ENCODE measurements at places on chromosomes 6 and 20.

DNA sequence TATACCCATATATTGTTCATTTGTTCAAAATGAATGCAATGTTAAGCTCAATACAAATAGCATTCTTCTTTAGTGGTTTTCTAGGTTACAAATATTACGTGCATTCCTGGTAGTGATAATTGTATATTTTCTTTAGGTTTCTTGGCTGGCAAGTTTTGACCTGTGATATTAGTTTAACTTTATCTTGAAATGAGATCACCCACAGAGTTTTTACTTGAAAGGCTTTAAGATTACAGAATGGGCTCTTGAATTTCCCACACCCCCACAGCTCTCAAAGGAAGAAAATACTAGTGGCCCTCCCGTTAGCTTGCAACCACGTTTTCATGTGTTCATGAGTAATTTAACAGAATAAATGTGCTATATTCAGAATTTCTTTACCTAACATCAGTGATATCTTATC, 1315.5 kb upstream of the GJE1 start:
- DNase-seq: no peak

GRCh38 chr6:39292637-39293036, 21.6 kb downstream of the KCNK17 start:
- DNase-seq: no peak

GRCh38 chr6:41656002-41656691, 17.9 kb downstream of the MDFI start:
- no peak for DNase-seq

DNA sequence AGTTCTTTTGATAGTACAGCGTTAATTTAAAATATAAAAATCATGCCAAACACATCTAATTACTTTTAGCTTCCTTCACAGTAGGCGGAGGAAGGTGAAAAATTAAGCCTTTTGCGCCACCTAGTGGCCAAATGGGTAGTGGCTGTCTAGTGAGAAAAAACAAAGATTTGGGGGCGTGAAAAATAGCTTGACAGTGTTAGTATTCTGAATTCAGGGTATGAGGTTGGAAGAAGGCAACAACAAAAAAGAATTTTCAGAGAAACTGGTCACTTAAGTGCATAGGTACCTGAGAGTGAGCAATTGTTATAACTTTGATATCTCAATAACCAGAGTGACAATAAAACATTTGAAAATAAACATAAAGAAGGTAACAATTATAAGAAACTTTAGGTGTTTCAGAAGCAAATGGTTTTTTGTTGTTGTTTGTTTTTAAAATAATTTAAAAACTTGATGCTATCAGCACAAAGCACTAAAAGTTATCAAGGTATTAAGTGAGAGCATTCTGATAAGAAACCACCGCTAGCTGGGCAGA, 14.3 kb downstream of the PSMB9 start:
- DNase-seq: no peak

DNA sequence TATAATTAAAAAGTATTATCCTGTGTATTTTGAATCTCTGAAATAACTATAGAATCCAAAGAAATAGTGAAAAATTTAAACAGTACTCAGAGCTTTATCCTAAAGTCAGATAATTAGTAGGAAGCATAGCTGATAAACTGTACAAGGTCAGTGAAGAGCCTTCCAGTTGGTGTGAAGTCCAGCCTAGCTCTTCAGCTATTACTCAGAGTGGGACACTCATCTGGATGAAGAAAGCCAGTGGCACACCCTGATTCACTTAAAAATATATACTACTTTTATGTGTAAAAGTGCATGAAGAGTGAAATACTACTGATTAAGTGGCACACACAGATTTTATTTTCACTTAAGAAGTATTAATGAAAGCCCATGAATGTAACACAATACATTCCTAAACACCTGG, 3.1 kb downstream of the IFNGR1 start:
- DNase-seq: no peak

DNA sequence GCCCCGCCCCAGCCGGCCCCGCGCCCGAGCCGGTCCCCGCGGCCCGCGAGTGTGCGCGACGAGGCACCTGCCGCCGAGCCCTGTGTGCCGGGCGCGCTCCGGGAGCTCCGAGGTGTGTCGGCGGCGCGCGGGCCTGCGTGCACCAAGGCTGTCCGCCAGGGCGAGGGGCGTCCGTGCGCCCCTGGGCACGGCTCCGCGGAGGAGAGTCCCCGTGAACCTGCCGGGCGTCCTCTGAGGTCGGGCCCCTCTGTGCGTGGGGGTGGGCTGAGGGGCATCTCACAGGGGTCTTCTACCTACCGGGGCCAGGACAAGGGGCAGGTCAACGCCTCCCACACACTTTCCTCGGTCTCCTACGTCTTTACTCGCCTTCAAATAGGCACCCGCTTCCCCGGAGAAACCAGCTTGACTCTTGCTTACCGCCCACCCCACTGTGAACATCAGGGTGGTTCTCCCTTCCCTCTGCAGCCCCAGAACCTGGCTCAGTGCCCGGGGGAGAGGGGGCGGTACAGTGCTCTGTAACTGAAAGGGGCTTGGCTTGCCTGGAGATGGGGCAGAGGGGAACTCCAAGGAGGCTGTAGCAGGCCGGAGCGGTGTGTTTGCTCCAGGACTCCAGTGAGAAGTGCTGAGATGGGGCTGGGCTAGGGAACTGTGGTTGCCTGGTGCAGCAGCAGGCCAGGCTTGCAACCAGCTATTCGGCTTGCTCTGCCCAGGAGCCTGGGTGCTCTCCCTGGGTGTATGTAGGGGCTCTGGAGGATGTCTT, at the start of gene SAMD10:
Gene SAMD10, minus strand, starts transcription at position 86 of the 760 bp plus-strand sequence. CDS start 175 bp downstream, outside the sequence.
- DNase-seq: peak; percentile 82

DNA sequence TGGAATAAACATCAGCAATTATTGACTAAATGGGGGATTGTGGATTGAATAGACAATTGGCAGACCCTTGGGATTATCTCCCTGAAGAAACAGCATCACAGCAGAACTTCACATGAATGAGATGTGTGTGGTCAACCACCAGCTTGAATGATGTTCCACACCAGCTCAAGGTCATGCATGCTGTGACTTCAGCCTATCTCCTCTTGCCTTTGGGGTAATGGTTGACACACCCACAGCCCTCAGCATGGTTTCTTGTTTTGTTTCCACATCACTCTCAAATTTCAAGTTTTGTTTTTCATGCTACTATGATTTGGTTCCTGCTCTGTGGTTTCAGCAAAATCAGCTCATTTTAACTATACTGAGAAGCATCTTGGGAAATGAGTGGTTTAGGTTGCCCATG, 94.3 kb downstream of the PAK5 start:
- DNase-seq: no peak

- DNase-seq: no peak
Measured at GRCh38 chr20:53925651-53926401, 144.6 kb downstream of the BCAS1 start.

DNA sequence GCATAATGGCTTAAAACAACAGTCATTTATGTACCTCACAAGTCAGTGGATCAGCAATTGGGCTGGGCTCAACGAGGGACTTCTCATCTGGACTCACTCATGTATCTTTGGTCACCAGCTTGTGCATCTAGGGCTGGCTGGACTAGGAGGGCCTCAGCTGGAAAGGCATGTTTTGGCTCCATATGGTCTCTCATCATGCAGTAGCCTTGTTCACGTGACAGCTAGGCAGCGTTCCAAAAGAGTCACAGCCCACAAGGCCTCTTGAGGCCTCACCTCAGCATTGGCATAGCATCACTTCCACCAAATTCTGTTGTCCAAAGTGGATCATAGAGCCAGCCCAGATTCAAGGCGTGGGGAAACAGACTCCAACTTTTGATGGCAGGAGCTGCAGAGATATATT, 110.1 kb downstream of the MAFB start:
- no peak for DNase-seq

DNA sequence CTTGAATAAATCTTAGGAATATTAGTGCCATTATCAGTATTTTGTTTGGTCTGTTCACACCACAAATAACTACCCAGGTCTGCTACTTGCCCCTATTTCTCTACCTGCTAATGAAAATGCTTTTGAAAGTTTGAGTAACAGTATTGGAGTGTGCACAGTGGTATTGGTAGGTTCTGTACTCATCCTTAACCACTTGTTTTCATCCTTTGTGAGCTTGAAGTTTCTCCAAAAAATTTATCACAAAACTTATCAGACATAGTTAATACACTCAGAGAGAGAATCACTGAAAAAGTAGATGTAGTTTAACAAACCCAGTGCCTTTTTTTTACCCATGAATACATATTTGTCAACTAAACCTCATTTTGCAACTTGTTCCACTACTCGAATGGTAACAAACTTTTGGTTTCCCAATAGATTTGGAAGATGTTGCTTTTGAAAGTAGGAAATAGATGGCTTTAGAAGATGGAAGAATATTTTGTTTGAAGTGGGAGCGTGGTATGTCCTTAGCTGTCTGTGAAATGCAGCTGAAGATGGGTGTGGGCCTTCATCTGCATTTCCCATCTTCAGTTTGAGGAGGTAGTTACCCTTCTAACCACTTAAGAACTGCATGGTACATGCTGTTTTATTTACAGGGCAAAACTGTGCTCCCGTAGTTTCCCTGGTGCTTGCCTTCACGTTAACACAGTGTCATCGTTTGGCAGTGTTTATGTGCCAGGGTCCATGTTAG, 9.0 kb downstream of the PTPN1 start:
- no peak for DNase-seq

DNA sequence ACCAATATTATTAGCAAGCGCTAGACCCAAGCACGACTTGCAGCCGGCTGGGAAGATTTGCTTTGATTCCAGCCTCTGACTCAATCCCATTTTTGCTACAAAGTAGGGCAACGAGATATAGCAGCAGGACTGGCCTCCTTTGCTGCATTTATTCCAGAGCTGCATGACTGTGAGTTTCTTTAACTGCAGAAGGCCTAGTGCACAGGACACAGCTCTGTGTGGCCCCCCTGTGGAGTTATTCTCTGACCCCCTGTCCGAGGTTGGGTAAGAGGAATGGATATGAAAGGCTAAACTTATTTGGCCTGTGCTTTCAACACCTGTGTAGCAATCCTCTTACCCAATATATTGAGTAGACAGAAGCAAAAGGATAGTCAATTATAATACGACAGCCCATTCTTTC, 133.3 kb upstream of the SPTLC3 start:
- no peak for DNase-seq

- no peak for DNase-seq
Measured at GRCh38 chr6:88114838-88115237, 51.3 kb downstream of the CNR1 start.

GRCh38 chr6:91694016-91694654, 1107.3 kb upstream of the MAP3K7 start:
- DNase-seq: no peak

DNA sequence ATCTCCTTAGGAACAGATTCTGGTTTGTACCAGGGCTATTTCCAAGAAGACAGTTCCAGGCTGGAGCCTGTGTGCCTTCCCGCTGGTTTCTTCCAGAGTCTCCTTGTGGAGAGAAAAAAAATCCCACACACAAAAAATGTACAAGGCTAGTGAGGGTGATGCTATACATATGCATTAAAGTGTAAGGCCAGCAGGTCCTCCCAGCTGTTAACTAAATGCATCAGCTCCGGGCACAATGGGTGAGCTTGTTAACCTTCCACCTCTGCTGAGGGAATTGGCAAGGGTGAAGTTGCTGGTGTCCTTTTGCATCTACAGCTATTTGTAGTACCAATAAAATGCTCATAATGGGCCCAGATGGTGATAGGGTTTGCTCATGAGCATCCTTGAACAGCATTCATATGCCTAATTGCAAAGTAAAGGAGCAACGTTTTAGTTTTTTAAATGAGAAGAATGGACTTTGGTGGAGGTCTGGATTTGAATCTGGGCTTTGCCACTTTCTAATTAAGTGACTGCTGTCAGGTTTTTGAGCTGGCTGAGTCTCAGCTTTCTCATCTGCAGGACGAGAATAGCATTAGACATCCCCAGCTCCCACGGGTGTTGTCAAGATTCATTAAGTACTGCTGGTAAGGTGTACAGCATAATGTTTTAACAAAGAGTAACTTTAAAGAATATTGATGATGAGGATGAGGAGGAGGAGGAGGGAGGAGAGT, 361.8 kb downstream of the QKI start:
- no peak for DNase-seq

DNA sequence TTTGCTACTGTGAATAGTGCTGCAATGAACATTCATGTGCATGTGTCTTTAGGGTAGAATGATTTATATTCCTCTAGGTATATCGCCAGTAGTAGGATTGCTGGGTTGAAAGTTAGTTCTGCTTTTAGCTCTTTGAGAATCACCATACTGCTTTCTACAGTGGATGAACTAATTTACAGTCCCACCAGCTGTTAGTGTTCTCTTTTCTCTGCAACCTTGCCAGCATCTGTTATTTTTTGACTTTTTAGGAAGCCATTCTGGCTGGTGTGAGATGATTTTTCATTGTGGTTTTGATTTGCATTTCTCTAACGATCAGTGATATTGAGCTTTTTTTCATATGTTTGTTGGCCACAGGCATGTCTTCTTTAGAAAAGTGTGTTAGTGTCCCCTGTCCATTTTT, 40.0 kb downstream of the PLG start:
- peak; percentile 36 for DNase-seq

- no peak for DNase-seq
Measured at GRCh38 chr6:140071601-140072062, 697.2 kb upstream of the CITED2 start.

GRCh38 chr20:39518654-39519053, 556.5 kb downstream of the DHX35 start:
- no peak for DNase-seq

- no peak for DNase-seq
Measured at GRCh38 chr6:448296-449056, 56.9 kb downstream of the IRF4 start.

GRCh38 chr6:139508023-139508422, 133.6 kb upstream of the CITED2 start:
- no peak for DNase-seq

- DNase-seq: no peak
Measured at GRCh38 chr6:39941138-39941537, 6.9 kb upstream of the MOCS1 start.

DNA sequence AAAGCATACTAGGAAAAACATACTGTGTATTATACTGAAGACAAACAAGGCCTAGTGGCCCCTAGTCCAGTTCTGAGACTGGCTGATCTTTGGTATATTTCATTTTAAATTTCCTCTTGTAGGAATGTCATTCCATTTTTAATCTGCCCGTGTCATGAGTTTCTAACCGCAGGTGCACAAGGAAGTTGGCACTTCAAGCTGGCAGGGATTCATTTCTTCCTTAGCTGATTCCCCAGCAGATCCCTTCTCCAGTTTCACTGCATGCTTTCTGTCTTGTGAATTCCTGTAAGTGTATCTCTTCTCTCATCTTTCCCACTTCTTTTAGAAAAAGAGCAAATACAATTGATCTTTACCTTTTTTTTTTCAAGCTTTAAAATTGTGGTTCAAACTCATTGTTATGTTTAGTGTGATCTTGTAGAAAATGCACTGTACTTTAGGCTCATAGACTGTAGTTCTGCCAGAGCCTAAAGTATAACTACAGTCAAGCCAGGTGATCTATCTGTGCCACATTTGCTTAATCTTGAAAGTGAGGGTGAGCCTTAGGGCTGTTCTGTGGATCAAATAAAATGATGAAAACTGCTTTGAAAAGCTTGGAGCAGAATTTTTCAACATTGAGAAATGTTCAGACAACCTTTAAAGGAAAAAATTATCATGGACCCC, 37.0 kb downstream of the RNF217 start:
- no peak for DNase-seq

All from GM06990 (cell line).